Left colon (tissue), 2 donors: ENCODE measurements at places on chromosomes 6 and 20.

DNA sequence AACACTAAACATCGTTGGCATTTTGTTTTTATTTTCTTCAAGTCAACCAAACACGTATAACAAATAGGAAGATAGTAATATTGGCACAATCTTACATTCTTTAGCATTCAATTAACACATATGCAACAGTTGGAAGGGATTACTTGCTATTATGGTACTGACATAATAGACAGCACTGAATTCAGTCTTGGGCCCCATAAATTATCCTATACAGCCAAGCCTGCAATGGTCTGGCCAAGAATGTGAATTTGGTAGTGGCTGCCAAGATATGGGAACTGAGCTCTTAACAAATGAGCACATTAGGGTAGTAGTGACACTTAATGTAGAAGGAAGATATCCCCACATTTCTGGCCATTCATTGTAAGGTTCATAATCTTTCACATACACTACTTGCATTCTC, 44.8 kb upstream of the ARHGAP18 start:
- DNase-seq, result no peak

DNA sequence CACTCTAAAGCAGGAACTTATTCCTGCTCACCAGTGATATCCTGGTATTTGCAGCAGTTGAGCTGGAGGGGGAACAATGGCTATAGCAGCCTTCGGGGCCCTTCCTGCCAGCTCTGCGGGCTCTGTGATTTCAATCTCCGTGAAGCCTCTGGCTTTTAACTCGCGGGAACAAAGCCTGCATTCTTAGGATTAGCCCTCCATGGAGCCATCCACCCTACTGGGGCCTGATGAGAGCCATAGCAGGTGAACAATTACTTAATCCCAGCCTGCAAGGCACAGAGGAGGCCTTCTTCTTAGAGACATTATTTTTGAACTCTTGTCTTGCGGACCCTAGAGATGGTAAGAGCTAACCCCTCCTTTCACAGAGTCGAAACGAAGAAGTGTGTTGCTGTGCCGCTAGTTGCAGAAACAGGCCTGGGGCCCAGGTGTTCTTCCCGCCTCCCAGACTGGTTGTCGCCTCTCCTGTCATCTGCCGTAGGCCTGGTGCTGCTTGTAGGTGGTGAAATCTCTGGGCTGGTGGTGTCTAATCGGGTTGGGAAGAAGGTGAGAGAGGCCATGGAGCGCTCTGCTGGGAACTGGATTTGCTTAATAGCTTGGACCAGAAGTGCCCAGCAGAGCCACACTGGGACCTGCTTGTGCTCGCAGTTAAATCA, 9.7 kb downstream of the GHRH start:
- no peak for DNase-seq

- peak; percentile 30 for DNase-seq
These were observed 744 bp downstream of the STAU1 start for GRCh38 chr20:49187330-49187850.

- no peak for DNase-seq
These were observed 166.0 kb downstream of the RFPL4B start for GRCh38 chr6:112513175-112513574.

- no peak for DNase-seq
These were observed 18.6 kb downstream of the AIG1 start for GRCh38 chr6:143079325-143079640.

DNA sequence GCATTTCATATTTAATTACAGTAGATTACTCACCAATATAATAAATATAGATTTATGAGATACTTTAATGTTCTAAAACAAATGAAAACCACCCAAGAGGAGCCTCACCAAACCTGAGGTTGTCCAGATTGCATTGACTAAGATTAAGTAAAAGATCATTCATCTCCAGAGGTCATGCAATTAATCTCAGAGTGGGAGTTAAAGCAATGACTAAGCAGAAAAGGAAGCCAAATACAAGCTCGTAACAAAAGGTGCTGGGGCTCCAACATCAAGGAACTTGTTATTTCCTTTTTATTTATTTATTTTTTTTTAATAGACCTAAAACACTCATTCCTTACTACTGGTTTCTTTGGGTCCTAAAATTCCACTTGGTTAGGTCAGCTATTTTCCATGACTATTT, 57.7 kb downstream of the RSPO3 start:
- no peak for DNase-seq

GRCh38 chr20:45469336-45470261, at the start of gene WFDC2:
TSS of gene WFDC2 (plus strand) at chr20:45469753. CDS start at chr20:45469782, 29 bp downstream.
- DNase-seq, result peak; percentile 58

GRCh38 chr20:358891-359555, 12.1 kb downstream of the NRSN2 start:
- no peak for DNase-seq

DNA sequence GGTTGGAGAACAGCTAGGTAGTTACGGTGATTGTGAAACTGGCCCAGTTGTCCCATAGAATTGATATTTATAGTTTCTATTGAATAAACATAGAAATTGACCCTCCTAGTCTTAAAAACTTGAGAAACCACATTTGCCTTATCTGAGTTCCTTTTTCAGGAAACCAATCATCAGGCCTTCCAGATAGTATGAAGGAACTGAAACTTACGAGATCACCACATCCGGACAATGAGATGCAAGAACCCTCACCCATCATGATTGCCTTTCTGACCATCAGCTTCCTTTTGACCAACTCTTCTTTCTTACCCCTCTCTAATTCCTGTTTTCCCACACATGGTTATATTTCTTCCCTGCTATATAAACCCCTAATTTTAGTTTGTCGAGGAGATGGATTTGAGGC, 21.8 kb downstream of the SLC35F1 start:
- no peak for DNase-seq

DNA sequence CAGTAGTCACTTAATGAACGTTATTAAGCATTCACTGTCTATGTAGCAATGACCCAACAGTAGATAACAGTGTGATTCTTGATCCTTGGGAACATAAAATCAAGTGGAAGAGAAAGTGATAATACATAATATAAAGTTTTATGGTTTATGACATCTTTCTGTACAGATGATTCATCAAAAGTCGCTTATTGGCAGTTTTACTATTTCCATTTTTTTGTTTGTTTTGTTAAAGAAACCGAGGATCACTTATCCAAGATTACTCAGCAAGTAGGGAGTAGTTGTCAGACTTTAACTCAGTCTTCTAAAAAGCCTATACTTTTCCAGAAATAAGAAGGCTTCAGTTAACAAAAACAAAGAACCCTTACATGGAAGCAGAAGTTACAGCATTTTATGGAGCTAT, 260.8 kb downstream of the ZFAND3 start:
- no peak for DNase-seq

DNA sequence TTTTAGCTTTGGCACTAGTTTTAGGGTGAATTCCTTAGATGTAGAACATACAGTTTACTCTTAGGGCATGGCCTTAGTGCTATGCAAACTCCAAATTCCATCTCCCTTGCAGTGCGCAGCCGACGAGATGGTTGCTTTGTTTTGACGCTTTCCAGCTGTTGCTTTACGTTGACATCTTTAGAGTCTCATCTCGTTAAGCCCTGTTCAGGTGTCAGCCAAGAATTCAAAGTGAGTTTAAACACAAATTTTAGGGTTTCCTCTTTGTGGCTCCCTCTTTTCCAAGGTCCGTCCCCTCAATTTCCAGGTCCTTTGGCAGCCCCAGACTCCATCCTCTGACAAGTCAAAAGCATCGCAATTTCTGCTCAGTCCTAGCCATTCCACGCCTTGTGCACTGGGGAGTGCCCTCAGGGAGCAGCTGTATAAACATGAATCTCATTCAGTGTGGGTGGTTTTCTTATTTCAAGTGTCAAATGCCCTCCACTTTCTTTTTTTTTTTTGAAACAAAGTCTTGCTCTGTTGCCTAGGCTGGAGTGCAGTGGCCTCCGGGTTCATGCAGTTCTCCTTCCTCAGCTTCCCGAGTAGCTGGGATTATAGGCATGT, 14.1 kb upstream of the MAK start:
- no peak for DNase-seq

- DNase-seq, result no peak
These were observed 9.6 kb upstream of the LY6G5C start for GRCh38 chr6:31690231-31691077.

- no peak for DNase-seq
These were observed 116.8 kb downstream of the MAFB start for GRCh38 chr20:40572251-40572650.

GRCh38 chr6:70119218-70119835, 183.6 kb downstream of the COL9A1 start:
- DNase-seq, result peak; percentile 40

DNA sequence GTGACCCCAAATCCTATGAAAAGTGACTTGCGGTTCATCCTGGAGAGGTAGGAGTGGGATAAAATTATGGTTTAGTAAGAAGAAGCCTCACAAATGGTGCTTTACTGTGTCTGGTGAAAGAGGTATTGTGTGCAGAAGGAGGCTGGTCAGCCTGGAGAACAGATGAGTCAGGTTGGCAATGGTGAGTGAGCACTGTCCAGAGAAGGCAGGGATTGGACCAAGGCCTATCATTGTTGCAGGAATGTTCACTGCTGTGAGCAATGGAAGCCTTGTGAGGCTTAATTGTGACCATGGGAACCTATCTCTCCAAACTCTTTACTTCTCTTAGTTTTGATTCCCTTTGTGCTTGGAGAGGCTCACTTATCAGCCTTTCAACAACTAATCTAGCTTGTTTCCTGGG, 89.0 kb upstream of the KCNK16 start:
- DNase-seq, result no peak

GRCh38 chr6:35739645-35740524, 3.1 kb downstream of the ARMC12 start:
- DNase-seq, result no peak

GRCh38 chr6:3444276-3445088, 12.4 kb downstream of the SLC22A23 start:
- no peak for DNase-seq

DNA sequence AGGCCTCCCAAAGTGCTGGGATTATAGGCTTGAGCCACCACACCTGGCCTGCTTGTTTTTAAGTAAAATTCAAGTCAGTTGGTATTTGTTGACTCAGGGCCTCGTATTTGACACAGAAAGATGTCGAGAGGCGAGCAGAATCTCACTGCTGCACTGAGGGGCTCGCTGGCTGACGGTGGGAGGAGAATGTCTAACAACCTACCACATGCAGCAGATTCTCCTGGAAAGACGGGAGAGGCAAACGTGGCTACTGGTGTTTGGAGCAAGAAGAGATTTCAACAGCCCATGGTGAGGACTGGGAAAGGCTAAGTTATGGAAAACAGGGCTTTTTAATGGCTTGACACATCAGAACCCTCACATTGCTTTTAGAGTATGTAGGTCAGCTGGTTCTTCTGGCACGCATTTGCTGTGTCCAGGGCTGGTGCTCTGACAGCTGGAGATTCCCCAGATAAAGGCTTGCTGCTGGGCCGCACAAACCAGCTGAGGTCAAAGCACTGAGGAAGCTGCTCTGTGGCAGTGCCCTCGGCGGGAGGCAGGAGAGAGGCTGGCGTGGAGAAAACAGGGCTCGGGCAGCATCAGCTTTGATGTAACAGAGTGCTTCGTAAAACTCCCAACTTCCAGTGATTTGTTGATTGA, 84.2 kb upstream of the FRMD1 start:
- peak; percentile 69 for DNase-seq

- DNase-seq, result no peak
These were observed 43.3 kb downstream of the CHD6 start for GRCh38 chr20:41574802-41575389.

- DNase-seq, result no peak
These were observed 6.1 kb upstream of the ULBP3 start for GRCh38 chr6:150075034-150075421.

GRCh38 chr6:113909224-113909856, 52.2 kb downstream of the MARCKS start:
- no peak for DNase-seq

- peak; percentile 27 for DNase-seq
These were observed 38.2 kb downstream of the REV3L start for GRCh38 chr6:111444794-111445193.

DNA sequence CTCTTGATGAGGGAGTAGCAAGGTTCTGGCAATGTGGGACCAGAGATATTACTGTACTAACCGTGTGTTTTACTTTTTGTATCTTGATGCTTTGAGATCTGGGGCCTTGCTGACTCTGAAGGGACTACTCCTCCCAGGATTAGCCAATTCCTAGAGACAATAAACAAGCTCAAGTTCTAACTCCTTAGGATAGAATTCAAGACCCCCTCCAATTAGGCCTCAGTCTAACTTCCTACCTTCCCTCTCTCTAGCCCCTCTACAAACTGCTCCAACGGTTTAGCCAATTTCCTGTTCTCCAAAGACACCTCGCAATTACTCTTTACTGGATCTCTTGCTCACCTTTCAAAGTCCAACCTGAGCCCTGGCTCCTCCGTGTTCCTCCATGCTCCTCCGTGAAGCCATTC, 158.7 kb upstream of the JARID2 start:
- DNase-seq, result no peak

DNA sequence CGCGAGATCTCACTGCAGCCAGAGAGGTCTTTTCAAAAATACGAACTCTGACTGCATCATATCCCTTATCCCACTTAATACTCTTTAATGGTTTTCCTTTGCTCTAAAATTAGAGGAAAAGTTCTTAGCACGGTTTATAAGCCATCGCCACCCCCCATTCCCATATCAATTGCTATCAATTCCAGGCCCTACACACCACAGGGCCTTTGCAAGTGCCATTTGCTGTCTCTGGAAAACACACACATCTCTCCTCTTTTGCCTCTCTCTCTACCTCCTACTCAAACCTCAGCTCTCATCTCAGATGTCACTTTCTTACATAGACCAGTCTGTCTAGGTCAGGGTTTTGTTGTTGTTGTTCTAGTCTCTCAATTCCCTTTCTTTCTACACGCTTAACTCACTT, 9.8 kb downstream of the SLC22A23 start:
- no peak for DNase-seq

DNA sequence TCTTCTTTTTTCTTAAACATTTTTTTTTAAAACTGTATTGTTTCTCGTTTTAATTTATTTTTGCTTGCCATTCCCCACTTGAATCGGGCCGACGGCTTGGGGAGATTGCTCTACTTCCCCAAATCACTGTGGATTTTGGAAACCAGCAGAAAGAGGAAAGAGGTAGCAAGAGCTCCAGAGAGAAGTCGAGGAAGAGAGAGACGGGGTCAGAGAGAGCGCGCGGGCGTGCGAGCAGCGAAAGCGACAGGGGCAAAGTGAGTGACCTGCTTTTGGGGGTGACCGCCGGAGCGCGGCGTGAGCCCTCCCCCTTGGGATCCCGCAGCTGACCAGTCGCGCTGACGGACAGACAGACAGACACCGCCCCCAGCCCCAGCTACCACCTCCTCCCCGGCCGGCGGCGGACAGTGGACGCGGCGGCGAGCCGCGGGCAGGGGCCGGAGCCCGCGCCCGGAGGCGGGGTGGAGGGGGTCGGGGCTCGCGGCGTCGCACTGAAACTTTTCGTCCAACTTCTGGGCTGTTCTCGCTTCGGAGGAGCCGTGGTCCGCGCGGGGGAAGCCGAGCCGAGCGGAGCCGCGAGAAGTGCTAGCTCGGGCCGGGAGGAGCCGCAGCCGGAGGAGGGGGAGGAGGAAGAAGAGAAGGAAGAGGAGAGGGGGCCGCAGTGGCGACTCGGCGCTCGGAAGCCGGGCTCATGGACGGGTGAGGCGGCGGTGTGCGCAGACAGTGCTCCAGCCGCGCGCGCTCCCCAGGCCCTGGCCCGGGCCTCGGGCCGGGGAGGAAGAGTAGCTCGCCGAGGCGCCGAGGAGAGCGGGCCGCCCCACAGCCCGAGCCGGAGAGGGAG, 580 bp downstream of the VEGFA start:
- peak; percentile 73 for DNase-seq

- no peak for DNase-seq
These were observed 9.4 kb downstream of the HM13 start for GRCh38 chr20:31523361-31524283.
